ENCODE measurements at places on chromosomes 12 and 14.

DNA sequence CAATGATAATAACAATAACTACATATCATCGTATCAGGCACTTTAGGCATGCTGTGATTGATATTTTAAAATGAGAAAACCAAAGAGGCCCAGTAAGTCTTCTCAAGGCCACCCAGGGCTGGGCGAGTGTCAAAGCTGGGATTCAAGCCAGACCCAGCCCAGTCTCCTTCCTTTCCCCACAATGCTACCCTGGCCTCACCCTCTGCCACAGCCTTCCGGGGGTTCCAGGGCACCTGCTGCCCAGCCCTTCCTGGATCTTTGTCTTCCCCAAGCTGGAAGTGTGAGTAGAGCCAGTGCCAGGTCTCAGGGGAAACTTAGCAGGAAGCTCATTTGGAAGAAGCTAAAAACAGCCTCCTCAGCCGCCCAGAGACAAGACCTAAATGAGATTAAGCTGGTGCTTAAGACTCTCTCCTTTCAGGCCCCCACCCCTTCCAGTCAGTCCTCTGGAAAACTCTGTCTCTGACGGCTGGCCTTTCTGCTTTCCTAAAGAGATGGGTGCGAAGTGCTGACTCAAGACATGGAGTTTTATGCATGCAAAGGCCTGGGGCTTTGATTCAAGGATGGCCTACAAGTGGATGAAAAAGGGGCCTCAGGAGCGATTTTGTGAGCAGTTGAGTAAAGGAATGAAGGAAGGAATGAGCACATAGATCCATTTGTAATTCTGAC lies 184.2 kb downstream of the KCNA5 start:
- DNase-seq = no peak

- no peak for DNase-seq
Measured at GRCh38 chr12:124451637-124452243, 115.7 kb downstream of the NCOR2 start.

- no peak for DNase-seq
Measured at GRCh38 chr12:53592426-53592825, 33.8 kb downstream of the ATF7 start.

GRCh38 chr12:14113031-14113430 lies 131.6 kb upstream of the GRIN2B start:
- DNase-seq = no peak

DNA sequence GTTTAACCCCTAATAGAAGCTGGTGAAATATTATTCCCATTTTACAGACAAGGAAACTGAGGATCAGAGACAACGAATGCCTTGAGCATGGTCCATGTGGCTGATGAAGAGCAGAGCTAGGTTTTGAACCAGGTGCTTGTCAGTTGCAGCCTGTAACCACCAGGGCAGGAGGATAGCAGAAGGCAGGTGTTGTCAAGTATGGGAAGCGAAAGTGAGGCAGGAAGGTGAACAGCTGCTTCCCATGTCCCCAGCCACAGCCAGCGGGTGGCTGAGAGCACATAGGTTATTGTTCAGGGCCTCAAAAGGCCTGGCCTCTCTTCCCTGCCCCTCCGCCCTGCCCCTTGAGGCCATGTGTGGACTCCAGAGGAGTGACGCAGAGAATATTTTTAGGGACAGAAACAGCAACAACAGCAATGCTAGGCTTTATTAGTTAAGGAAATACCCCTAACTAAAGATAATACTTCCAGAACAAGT lies 39.6 kb downstream of the IQSEC3 start:
- DNase-seq = no peak

DNA sequence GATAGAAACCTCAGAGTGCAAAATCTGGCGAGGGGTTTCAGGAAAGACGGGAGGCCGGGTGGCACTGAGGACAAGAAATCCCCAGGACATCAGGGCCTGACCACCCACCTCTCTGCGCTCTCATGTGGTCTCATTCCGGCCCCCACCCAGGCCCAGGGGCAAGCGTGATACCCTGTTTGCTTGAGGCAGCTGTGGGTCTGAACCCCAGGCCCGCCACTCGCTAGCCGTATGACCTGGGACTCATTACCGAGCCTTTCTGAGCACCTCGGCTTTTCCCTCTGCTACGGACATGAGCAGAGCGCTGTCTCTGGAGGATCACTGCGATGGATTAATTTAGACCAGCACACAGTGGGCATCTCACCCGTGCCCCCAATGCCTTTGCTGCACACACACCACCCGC lies 25.5 kb upstream of the BCDIN3D start:
- no peak for DNase-seq

DNA sequence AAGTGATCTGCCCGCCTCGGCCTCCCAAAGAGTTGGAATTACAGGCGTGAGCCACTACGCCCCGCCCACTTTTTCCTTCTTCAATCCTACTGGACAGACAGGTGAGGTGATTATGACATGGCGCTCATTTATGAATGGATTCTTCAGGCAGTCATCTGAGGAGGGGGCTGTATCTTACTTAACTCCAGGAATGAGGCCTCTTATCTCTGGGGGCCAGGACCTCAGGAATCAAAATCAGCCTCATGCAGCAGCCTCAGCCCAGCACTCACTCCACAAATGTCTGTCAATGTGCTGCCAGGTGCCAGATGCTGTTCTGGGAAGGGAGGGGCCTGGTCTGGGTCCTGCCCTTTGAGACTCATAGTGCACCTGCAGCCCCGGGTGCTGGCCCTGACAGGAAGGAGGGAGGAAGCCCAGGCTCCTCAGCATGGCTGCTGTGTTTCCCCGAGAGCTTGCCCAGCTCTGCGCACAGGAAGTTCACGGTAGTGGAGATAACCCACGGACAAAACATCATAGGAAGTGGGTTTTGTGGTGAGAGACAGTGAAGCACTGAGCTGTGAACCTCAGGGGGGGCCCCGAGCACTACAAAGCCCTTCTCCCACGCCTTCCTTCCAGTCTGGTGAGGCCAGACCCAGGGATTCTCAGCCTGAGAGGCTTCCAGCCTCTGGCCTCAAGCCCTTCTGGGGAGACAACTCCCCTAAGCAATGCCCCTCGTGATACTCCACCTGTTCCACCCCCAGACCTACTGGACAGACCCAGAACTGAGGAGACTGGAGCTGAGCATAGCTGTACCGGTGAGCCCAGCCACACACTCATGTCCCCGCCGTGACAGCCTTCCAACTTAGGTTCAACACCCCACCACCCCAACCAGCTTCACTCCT lies 22.3 kb downstream of the GALNT6 start:
- peak; percentile 81 for DNase-seq

DNA sequence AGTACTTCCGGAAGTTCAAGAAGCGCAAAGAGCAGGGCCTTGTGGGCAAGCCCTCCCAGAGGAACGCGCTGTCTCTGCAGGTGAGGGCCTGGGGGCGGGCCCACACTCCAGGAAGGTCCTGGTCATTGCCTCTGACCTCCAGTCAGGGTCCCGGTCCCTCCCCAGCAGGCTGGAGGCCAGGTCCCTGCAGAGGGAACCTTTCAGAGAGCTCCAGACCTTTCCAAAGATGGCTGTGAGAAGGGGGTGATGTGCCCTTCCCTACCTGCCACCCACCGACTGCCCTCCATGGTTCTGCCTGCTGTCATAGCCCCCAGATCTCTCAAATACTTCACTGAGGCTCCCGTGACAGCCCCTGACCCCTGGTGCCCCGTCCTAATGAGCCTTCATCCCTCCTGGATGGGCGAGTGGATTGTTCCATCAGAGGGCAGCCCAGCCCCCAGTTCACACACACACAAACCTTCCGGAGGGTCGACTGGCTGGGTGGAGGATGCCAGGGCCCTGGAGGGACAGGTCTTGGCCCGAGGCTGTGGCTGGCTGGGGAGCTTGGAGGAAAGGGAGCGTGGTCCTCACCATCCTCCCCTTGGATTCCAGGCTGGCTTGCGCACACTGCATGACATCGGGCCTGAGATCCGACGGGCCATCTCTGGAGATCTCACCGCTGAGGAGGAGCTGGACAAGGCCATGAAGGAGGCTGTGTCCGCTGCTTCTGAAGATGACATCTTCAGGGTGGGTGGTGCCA lies 117.5 kb upstream of the FKBP4 start:
- DNase-seq = no peak

DNA sequence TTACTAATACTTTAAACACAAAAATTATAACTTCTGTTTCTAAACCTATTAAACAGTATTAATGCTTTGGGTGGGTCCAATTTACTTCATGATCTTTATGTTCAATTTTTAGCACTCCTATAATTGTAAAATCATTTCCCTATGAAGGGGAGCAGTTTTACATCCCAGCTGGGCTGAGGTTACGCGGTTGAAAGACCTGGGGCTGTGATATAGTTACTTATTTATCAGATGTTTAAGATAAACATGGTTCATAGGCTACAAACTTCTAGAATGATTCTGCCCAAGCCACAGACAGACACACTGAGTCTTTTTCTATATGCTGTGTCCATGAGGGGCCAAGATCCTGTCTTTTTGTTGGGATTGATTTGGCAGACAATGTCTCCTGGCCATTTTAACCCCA lies 44.4 kb downstream of the DYRK2 start:
- no peak for DNase-seq

GRCh38 chr12:113820309-113820708 lies 145.8 kb downstream of the RBM19 start:
- DNase-seq = no peak

GRCh38 chr14:101535232-101535631 lies 26.1 kb upstream of the DIO3 start:
- DNase-seq = no peak

DNA sequence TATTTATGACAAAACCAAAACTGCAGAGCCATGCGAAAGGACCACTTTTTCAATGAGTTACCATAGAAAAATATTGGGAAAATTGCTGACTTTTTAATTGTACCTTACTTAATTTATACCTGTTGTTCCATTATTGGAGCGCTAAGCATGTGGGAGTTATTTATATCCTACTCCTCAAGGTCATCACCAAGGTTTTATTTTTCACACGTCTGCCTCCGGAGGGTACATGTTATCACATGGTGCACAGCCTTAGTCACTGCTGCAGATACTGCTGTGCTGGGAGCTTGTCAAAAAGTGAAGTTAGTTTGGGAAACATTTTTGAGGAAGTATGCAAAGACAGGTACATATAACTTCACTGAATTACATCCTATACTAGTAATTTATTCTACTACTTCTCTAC lies 1444.3 kb downstream of the AACS start:
- no peak for DNase-seq

DNA sequence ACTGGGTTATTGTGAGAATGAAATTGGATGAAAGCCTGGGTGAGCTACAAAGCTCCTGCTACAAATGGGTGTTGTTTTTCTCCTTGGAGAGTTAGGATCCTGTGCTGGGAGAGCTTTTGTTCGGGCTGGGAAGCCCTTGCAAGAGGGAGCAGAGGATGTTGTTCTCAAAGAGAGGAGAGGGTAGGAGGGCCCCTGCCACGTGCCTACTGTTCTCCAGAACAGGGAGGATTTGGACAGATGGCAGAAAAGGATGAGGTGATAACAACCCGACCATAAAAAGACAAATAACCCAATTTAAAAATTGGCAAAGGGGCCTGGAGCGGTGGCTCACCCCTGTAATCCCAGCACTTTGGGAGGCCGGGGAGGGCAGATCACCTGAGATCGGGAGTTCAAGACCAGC lies 68.8 kb downstream of the GALNT16 start:
- no peak for DNase-seq

DNA sequence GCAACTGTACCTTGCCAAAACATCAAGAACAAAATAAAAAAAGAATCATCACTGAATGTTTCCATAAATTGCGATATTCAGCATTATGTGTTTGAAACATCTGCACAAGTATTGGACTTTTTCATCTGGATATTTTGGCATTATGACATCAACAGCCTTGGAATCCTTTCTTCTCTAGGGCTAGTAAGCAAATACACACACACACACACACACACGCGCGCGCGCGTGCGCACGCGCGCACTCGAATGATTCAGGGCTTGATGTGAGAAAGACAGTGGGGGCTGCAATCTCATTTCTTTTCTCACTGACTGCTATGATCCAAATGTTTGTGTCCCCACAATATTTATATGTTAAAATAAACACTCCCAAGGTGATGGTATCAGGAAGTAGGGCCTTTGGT lies 90.0 kb upstream of the SLC38A4 start:
- no peak for DNase-seq

- no peak for DNase-seq
Measured at GRCh38 chr14:85622106-85622505, 92.2 kb downstream of the FLRT2 start.

DNA sequence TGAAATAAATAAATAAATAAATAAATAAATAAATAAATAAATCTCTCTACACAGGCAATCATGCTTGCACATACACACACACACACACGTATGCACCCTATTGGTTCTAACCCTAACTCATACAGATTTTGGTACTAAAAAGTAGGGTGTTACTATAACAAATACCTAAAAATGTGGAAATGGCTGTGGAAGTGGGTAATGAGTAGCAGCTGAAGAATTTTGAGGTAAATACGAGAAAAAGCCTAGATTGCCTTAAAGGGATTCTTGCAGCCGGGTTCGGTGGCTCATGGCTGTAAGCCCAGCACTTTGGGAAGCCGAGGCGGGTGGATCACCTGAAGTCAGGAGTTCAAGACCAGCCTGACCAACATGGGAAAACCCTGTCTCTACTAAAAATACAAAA lies 15.7 kb upstream of the SLC2A3 start:
- no peak for DNase-seq

DNA sequence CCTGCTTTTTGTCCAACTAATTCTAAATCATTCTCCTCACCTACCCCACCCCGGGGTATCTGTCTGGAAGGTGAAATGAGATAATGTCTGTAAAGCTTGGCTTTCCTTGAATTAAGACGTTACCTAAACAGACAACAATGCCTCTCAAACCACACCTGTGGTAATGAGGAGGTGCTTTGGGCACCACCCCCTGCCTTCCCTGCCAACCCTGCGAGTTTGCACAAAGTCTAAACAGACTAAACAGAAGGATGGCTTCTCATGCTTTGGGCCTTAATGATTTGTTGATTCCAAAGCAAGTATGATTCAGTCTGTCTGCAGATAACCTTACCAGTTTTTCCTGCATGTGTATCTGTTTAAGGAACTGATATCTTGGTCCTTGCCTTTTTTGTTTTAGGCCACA lies 82.4 kb downstream of the ZFC3H1 start:
- no peak for DNase-seq

DNA sequence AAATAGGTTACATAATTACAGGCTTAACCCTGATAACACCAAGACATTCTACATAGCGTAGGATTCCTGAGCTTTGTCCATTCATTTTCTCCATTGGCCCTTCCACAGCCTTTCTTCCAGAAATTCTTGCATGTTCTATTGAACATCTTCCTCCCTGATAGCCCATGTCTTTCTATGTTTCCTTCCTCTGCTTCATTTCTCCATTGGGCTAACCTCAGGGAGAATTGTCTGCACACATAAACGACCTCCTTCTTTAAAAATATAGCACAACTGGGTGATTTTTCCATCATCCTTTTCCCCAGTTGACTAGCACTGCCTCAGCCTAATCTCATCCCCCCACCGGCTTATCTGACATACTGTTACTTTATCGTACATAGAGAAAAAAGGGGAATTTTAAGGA lies 11.2 kb downstream of the DIO2 start:
- no peak for DNase-seq

DNA sequence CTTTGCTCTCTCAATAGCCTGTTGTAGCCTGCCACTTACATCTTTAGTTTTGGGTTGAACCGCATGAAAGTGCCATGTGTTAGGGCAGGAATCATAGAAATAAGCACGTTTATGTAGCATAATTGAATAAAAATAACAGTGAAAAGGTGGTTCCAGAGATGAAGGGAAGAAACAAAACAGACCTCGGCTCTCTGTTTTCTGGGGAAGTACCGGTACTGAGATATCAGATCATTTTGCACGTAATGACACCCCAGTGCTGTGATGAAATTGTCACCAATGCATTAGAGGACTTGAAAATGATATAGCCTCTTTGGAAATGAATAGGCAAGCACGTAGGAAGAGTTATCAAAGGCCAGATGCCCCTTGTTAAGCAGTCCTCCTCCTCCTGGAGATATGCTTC lies 42.5 kb upstream of the DLK1 start:
- no peak for DNase-seq
